Pulmonary artery endothelial cell (primary cell): ENCODE measurements at places on chromosomes 6 and 20. TPM values are rescaled to one million over a fixed set of nuclear protein-coding genes. Genes with fewer than 3 reads are reported as not detected.

GRCh38 chr20:51514249-51514648 is 28.3 kb downstream of the NFATC2 start:
- no peak for DNase-seq

Gene ZNF217
- total RNA-seq, result 18.5 and 21.6 TPM in 2 replicates

Gene BPIFB2
- total RNA-seq, result not detected in 2 replicates

- DNase-seq, result no peak
These were observed 194.9 kb downstream of the BCAS1 start for GRCh38 chr20:53875452-53875851.

DNA sequence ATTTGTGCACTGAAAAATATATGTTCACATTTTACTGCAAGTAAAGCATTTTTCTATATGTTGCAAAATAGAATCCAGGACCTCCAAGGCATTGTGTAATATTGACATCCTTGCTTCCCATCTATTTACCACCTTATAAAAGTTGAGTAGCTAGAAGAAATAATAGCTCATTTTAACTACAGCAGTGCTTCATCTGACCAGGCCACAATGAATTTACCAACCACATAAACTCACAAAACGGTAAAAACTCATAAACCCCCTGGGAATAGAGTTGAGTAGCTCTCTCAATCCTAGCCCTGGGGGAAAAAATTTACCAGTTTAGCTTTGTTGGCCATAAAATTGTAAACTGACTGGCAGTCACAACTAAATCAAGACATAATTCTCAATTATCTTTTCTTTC is 3.9 kb downstream of the ATXN1 start:
- no peak for DNase-seq
